B cell (primary cell): ENCODE measurements at places on chromosomes 12 and 14.
A peak's percentile ranks its signal among the peaks of the same experiment; 100 is the strongest.

DNA sequence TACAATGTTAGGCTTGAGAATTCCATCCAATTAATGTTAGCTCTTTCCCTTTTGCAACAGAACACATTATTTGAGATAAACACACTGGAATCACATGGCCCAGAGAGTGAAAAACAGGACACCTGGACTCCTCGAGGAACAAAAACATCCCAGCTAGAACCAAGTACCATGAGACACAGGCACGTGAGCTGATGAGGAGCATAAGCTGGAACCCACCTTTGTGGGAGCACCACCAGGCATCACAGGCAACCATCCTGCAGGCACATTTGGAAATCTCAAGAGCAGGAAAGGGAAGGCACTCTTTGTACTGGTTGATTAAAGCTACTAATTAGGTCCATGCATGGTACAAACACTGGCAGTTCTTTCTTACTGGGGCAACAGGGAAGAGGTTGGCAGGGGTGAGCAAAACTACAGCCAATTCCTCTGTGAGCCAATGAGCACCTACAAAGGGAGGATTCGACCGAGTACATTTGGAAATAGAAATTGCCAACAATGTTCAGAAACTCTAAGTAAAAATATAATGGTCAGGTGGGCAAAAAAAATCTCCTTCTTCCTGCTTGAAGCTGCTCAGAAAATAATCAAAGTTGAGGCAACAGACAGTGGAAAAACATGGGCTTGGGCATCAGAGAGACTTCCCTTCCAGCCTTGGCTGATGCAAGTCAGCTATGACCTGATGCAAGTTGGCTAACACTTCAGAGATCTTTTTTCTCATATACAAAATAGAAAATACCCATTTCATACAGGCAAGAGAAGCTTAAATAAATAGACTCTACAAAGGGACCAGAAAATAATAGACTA is 216.7 kb downstream of the NUAK1 start:
- no peak for DNase-seq

GRCh38 chr14:37116933-37117849 is 55.2 kb downstream of the SLC25A21 start:
- DNase-seq: no peak

GRCh38 chr12:104840262-104840661 is 117.8 kb downstream of the SLC41A2 start:
- no peak for DNase-seq

GRCh38 chr14:106037380-106037779 is 511.0 kb downstream of the TMEM121 start:
- no peak for DNase-seq

GRCh38 chr12:100661300-100661951 is 87.9 kb downstream of the GAS2L3 start:
- no peak for DNase-seq

GRCh38 chr12:82609234-82609914 is 77.3 kb upstream of the TMTC2 start:
- no peak for DNase-seq

DNA sequence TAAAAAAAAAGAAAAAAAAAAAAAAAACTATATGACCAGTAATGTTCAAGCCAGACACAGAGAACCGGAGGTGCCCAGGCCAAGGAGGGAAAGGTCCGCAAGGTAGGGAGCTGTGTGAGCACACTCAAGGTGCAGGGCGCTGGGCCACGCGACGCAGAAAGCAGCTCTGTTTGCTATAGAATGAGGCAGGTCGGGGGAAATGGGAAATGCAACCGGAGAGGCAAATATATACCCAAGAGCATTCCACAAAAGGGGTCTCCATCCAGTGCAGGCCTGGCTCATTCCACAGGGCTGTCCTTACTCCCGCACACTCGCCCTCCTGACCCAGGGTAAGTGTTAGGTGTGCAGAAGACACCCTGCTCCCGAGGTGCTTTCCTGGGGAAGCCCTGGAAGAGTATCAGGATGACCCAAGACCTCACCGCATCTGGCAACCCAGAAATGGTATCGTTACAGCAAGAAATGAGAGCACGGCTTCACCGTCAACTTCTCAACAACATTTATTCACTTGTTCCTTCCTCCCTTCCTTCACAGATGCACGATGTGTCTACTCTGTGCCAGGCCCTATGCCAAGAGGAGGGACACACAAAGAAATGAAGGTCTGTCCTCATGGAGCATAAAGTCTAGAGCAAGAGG is 86.4 kb downstream of the BCL11B start:
- DNase-seq: no peak

- DNase-seq: peak; percentile 95
Observed at GRCh38 chr14:39266871-39267607, 33.3 kb downstream of the MIA2 start.

DNA sequence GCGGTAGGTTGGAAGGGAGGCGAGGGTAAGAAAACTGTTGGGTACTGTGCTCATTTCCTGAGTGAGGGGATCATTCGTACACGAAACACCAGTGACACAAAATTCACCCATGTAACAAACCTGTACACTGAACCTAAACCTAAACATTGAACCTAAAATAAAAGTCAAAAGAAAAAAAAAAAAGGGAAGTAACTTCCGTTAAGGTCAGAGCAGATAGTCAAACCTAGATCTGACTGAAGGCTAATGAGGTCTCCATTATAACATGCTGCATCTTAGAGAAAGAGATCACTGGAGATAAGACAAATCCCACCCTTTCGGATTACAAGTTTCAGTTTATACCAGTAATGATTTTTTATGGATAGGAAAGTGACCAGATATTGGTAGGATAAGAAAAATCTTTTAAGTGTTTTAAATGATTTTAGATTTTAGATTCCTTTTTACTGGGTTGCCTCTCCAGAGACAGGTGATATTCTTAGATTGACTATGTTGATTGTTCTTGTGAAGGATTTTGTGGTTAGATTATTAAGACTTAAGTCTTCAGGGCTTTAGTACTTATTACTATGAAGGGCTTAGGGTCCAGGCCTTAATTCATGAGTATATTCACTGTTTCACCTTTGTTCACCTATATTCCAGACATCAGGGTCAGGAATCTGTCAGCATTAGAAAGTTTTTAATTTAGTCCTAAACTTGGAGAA is 11.2 kb upstream of the NCKAP1L start:
- peak; percentile 20 for DNase-seq

DNA sequence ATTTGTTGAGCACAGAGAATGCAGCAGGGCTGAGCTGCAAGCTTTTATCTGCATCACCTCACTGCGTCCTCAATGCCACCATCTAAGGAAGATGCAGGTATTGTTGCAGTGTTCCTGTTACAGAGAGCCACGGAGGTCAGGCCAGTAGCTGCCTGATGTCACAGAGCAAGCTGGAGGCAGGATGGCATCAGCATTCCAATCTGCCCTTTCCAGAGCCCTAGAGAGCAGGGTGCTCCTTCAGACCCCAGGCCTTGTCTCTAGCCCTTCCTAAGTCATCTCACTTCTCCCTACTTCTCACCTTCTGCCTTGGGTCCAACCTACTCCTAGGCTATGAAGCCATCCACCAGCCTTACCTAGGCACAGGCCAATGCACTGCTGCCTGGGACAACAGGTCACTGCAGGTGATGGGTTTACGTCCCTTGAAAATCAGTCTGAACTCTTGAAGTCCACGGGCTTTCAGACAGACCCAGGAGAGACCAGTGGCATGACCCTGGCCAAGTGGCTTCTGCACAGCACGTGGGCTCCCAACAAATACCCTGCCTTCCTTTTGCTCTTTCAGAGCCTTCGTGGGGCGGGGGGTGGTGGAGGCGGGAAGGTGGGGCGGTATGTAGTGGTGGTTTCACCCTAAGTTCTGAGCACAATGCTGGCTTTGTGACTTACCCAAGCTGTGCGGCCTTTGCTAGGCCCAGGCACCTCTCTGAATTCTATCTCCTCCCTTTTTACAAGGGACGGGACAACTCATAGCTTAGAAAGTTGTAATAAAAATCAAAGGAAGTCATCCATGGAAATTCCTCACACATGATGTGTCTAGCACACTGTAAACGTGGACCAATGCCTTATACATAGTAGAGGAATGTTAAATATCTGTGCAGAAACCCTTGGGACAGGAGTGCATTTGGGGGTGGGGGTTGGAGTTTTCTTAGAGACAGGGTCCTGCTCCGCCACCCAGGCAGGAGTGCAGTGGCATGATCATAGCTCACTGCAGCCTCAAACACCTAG is 136.0 kb downstream of the KSR2 start:
- DNase-seq: no peak

DNA sequence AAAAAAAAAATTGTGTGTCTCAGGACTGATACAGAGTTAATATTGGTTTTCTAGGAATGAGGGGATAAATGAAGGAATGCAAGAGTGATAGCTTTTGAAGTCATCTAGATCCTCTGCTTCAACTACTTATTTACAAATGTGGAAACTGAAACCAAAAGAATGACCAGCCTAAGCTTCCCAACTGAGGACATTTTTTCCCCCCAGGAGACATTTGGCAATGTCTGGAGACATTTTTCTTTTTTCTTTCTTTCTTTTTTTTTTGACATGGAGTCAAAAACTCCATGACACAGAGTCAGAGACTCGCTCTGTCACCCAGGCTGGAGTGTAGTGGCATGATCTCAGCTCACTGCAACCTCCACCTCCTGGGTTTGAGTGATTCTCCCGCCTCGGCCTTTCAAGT is 15.3 kb downstream of the DLK1 start:
- no peak for DNase-seq

GRCh38 chr14:81093651-81094050 is 127.1 kb downstream of the GTF2A1 start:
- DNase-seq: no peak
